ENCODE measurements at places on chromosomes 11 and 22.

DNA sequence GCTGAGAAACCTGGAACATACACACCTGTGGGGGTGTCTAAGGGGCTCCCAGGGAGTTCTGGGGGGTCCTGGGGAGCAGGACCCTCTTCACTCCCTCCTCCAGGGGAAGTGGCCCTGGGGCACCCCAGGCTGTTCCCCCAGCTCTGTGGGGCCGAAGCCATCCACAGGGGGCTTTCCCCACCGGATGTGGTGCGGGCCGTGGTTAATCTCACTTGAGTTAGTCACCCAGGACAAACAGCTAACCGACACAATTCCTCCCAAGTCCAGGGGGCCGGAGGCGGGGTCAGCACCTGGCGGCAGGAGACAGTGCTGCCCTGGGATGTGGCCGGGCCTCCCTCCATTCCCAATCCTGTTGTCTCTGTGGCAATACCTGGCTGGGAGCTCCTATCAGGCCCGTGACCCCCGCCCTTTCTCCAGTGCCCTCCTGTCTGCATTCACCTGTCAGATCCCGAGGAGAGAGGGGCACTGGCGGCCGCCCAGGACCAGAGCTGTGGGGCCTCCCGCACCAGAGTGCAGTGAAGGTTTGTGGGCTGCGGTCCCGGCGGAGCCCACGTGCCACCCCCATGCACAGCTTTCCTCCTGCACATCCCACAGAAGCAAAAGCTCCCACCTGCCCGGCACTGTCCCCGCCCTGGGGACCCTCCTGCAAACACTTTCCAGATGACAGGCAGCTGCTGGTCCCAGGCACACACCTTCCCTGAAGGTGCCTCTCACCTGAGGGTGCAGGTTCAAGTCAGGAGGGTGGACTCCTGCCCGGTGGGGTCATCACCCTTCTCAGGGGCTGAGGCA is 5.2 kb upstream of the MUC5AC start:
- DNase-seq: no peak

DNA sequence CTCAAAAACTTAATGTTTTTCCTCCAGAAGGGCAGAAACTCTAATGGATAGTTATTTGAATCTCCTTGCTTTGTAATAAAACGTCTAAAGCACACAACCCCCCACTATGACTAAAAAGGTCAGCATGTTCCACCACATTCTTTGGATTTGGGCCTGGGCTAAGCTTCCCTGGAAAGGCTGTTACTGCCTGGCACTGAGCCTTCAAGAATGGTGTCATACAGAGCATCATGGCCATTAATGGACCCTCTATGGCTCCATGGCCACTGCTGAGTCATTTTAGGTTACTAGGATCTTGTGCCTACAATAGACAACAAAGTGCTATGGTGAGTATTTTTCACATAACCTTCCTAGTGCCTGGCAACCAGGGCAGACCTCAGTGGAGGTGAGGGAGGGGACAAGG is 242.6 kb upstream of the FAT3 start:
- no peak for DNase-seq

DNA sequence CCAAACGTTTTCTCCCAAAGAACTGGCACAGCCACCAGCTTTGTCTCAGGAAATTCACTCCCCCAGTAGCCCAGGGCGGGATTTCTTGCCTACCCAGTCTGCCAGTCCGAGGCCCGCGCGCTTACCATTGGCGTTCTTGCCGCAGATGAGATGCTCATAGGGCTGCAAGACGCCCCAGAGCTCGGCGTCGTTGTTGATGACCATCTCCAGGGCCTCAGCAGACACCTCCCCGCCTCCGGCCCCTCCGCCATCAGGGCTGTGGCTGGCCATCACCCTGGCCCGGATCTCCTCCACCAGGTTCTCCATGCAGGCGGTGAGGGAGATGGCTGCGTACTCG is 1.3 kb downstream of the ABTB2 start:
- no peak for DNase-seq

DNA sequence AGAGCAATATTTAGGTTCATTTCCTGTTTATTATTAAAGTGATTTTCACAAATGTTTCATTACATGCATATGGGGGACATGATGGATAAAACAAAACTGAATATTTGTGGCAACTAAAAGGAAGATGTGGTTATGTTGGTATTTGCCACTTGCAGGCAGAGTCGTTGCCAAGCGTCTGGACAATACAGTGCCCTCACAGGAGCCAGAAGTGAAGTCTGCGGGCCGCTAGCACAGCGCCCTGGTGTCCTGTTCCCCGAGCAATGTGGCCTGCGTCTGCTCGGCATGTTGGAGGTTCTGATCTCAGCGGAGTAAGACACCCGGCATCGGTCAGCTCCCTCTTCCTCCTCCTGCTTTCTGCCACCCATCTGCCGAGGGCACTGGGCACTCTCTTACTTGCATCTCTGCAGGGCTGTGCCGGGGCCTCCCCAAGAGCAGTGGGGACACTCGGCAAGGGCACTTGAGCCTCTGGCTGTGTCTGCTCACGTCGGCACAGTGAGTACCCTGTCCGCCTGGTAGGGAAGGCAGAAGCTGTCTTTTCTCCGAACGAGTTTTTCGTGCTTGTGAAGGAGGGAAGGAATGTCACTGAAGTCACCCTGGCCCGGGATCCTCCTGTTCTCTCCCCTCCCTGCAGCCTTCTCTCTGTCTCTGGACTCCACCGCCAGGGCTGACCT is 10.5 kb upstream of the TTLL12 start:
- DNase-seq: no peak

GRCh38 chr11:61893981-61894380 is 2.6 kb upstream of the FADS3 start:
- DNase-seq: no peak

DNA sequence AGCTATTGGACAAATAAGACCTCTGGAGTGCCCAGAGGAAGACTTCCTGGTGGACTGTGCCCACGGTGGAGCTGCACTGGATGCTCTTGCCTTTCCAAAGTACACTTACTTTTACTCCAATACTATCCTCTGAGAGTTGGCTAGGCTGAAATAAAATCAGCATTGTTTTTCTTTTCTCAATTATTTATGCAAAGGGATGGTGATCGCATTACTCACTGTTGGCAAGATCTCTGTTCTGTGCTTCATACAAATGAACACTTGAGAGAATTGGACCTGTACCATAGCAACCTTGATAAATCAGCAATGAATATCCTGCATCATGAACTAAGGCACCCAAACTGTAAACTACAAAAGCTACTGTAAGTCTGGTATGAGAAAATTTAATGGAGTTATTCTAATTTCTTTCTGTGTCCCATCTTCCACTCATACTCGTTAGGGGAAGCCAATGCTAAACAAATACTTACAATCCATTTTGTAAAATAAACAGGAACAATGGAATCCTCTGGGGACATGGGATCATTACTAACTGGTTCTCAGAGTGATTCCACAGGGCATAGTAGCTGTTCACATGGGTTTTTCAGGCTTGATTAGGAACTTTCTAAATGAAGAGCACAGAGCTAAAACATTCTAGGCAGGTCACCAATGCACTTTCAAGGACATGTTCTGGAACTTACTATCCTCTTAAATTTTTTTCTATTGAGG is 26.3 kb downstream of the NLRP14 start:
- DNase-seq: no peak

- no peak for DNase-seq
These were observed 123.6 kb downstream of the CHST1 start for GRCh38 chr11:45541693-45542434.

GRCh38 chr22:30265131-30265720 is 1.4 kb downstream of the OSM start:
- no peak for DNase-seq

- no peak for DNase-seq
These were observed 7.1 kb downstream of the TMA7B start for GRCh38 chr22:39967103-39967829.

DNA sequence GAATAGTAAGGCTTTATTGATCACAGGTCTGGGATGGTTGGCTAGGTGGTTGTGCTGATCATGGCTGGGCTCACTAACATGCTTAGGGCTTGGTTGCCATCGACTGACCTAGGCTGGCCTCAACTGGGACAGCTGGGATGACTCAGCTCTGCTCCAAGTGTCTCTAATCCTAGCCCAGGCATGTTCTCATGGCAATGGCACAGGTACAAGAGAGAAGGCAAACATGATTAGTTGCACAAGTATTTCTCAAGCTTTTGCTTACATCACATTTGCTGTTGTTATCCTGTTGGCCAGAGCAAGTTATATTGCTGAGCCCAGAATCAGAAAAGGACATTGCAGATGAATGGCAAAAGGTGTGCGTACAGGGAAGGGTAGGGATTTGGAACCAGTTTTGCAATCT is 68.5 kb upstream of the SLC35C1 start:
- DNase-seq: no peak

DNA sequence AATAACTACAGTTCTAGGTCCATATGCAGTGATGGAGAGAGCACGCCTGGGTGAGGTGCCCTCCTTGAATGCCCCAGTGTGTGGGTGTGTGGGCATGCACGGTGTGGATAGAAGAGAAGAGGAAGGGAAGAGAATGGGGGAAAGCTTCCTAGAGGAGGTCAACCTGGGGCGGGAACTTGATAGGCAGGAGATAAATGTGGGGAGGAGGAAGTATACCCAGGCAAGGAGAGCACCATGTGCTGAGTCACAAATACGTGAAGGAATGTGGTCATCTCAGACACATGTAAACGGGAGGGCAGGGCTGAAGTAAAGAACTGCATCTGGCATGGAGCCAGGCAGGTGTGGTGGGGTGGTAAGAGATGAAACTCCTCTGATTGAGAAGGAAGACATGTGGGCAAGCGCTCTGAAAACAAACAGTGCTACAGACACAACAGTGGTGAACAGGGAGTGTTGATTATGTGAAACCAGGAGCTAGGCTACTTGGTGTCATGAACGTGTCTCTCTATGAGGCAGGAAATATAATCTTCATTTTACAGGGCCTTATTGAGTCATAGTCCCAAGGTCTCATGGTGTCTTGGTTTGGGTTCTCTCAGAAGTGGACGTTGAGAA is 61.5 kb upstream of the EED start:
- DNase-seq: no peak
